ENCODE measurements at places on chromosomes 7 and 10.

DNA sequence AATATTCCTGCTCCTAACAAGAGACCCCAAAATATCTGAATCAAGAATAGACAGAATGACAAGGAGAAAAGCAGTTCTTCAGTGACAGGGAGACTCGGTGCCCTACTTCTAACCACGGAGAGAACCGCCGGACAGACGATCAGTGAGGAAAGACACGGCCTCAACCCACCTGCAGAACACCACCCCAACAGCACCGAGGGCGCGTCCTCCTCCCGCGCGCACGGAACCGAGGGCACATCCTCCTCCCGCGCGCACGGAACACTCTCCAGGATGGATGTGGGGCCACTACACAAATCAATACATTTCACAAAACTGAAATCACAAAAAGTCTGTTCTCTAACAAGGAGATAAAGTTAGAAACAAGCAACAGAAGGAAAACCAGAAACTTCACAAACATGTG is 9.7 kb upstream of the ADAM8 start:
- DNase-seq, result no peak

- DNase-seq, result no peak
These were observed 26.4 kb upstream of the CPA2 start for GRCh38 chr7:130240240-130240639.

GRCh38 chr7:27073076-27073475 is 22.7 kb downstream of the HOXA1 start:
- no peak for DNase-seq

GRCh38 chr7:116426428-116427156 is 72.9 kb upstream of the CAV2 start:
- peak; percentile 91 for DNase-seq

DNA sequence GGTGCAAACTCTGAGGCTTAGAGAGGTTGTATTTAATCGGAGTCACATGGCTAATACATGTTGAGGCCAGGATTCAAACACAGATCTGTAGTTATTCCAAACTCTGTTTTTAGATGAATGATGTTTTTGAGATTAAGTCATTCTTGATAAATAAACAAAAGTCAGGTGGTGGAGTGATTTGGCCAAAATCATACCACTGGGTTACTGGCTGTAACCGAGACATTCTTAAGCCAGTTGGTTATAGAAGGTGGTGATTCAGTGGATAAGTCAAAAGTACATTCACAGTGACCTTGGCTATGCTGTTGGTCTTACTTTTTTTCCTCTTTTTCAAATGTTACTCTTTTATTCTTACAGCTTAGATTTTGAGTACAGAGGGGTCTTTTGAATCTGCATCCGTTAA is 361.4 kb downstream of the KIF20B start:
- peak; percentile 59 for DNase-seq

GRCh38 chr10:14413523-14413922 is 82.8 kb upstream of the FRMD4A start:
- no peak for DNase-seq

- DNase-seq, result no peak
These were observed 35.6 kb upstream of the GTF2IRD1 start for GRCh38 chr7:74418076-74418475.

- DNase-seq, result no peak
These were observed 78.3 kb downstream of the MMRN2 start for GRCh38 chr10:86878983-86879713.

Data from fibroblast of mammary gland (primary cell).